Stimulated activated CD4-positive, alpha-beta T cell treated with anti-CD3 and anti-CD28 coated beads, TNF-alpha, amount 100 ng/mL, for 24 hours (primary cell): ENCODE measurements at places on chromosomes 13 and 19.

DNA sequence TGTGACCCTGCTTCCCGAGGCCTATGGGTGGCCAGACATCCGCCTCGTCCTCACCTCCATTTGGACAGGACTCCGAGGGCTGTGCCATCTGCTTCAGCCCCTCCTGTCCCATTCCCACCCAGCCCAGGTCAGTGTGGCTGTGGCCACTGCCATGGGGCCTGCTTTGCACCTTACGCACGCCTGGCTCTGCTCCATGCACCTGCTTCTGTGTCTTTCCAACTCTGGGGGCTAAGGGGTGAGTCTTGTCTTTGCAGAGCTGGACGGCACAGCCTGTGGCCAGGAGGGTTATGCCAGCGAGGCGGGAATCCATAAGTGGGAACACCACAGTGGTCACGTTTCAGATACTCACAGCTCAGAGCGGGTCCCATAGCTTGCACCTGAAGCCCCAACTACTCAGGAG, 5.2 kb upstream of the ZNF554 start:
- DNase-seq, result no peak

GRCh38 chr13:46962281-46962941, 65.6 kb upstream of the HTR2A start:
- DNase-seq, result no peak

DNA sequence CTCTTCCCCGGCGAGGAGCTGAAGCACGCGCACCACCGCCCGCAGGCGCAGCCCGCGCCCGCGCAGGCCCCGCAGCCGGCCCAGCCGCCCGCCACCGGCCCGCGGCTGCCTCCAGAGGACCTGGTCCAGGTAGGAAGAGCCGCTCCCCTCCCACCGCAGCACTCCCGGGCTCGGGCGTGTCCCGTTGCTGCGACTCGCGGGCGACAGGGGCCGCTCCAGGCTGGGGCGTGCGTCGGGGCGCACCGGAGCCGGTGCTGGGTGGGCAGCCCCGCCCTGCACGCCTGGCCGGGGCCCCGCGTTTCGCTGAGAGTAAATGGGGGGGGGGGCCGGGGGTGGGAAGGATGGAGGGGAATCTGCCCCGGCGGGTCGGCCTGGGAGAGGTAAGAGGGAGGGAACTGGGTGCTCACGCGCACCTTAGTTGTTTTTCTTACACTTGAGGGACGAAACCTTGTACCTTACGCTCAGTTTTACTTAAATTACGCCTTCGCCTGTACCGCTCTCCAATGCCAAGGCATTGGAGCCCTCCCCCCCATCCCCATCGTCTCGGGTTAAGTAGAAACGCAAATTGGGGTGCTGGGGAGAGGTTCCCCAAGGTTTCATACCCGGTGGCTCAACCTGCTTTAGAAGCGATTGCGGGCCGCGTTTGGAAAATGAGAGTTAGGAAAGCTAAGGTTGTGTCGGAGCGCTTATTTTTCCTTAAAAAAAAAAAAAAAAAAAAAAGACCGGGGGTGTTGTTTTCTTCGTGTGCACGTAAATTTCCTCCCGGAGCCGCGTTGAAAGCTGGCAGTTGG, 850 bp downstream of the KLF5 start:
- DNase-seq, result no peak

- DNase-seq, result no peak
Observed at GRCh38 chr19:3641515-3642269, 15.1 kb upstream of the CACTIN start.

- DNase-seq, result no peak
Observed at GRCh38 chr13:19764237-19764636, 18.5 kb downstream of the PSPC1 start.

DNA sequence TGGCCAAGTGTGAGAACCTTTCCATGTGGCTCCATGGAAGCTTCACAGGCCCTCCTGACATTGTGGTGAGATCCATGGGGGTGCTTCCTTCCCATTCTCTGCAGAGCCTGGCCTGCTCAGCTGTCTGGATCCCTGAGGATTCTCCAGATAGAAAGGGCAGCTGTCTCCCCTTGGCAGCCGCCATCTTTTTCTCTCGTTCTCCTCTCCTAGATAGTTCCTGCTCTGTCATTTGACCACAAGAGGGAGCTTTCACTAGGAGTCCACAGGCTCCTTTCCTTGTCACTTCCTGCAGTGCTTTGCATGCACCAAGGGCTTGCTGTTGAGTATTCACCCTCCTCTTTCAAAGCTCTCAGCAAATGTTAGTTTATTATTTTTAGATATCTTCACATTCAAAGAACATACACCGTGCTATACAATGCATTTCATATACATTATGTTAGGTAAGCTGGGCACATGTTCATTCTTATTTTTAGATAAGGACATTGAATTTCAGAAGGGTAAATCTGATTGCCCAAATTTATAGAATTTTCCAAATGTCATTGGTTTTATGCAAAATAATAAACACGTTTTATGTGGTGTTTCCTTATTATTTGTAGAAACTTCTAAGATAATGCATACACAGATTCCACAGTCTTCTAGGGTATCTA, 133.2 kb downstream of the FRY start:
- DNase-seq, result no peak

GRCh38 chr13:50282016-50282415, 266.8 kb downstream of the KCNRG start:
- no peak for DNase-seq

- no peak for DNase-seq
Observed at GRCh38 chr19:41868120-41868988, 8.3 kb downstream of the RPS19 start.

- no peak for DNase-seq
Observed at GRCh38 chr13:49836516-49836915, 44.0 kb upstream of the KPNA3 start.

DNA sequence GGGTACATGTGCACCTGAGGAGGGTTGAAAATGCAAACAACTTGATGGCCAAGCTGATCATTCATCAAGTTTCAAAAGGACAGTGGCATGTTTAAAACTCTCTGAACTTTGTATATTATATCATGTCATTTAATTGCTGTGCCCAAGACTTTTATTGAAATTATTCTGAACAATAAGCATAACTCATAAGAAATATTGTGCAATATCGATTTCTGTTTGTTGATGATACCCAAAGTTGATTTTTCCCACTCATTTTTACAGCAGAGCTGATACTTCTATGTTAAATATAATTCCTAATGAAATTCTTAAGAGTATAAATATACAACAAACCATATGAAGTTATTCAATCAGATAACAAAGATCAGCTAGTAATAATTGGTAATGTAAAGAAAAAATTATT, 49.1 kb downstream of the PCDH17 start:
- DNase-seq, result no peak

GRCh38 chr13:71285700-71286099, 581.3 kb downstream of the DACH1 start:
- no peak for DNase-seq

- DNase-seq, result no peak
Observed at GRCh38 chr19:3363841-3364500, 2.4 kb upstream of the NFIC start.

DNA sequence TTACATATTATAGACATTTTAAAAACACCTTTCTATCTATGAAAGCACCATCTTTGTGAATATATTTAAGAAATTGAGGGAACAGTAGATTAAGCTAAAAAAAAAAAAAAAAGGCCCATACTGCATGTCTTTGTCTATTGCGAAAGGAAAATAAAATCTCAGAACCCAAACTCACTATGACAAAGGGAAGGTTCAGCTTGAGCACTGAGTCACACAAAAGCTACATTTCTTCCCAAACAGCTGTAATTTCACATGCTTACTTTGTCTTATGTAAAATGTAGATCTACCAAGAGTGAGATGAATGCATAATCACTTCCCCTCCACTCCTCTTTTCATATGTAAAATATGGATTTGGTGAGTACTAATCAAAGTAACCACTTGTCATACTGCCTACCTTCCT, 640.1 kb upstream of the KLF12 start:
- no peak for DNase-seq

GRCh38 chr19:38267761-38268483, 3.5 kb downstream of the SPINT2 start:
- DNase-seq, result no peak

- DNase-seq, result no peak
Observed at GRCh38 chr13:24505256-24505655, 7.3 kb downstream of the PARP4 start.

DNA sequence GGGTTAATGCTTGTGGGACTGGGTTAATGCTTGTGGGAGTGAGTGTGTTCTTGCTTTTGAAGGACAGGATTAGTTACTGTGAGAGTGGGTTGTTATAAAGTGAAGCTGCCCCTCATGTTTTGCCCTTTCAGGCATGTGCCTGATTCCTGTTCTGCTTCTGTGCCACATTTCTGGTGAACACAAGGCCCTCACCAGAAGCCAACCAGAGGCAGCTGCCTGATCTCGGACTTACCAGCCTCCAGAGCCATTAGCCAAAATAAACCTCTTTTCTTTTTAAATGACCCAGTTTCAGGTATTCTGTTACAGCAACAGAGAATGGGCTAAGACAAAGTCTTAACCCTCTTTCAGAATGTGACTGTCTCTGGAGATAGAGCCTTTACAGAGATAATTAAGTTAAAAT, 113.3 kb upstream of the TMTC4 start:
- no peak for DNase-seq

- DNase-seq, result peak; percentile 47
Observed at GRCh38 chr19:38395381-38396114, 7.1 kb downstream of the SPRED3 start.

DNA sequence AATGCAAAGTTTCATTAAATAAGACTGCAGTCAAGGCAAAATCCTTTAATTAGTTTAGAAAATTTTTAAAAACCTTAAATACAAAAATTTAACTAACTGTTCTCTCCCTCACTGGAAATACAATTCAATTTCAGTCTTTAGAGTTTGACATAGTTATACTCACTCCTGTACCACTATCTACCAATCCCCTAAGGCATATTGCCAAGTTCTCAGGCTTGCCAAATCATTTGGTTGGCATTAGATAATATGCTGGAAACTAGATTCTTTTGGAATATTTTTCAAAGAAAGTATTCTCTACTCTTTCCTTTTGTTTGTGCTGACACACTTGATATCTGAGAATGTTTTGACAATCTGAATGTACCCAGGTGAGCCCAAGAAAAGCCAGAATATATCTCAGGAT, 77.2 kb downstream of the TSC22D1 start:
- no peak for DNase-seq
